ENCODE measurements at places on chromosomes 5 and 9. TPM values are rescaled to one million over a fixed set of nuclear protein-coding genes. Genes with fewer than 3 reads are reported as not detected.

DNA sequence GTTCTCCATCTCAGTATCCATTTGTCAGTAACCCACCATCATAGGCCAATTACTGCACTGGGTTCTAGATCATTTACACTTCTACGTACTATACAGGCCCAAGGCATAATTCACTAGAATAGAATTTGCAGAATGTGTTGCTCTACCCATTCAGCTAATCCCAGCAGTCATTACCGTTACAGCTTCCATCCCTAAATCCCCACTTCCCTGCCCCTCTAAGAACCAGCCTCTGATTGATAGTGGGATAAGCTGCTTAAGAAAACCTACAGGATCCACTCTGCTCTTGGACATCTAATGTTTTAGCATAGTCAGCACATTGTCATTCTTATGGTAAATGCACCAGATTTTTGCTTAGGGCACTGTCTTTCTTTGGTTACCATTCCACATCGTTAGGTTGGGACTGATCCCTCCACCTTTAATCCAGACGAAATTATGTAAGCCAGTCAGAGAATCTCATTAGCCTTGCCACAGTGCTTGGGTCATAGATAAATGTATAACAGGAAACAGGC lies 39.3 kb upstream of the CHD1 start:
- DNase-seq = no peak

GRCh38 chr5:78779262-78779661 lies 130.7 kb upstream of the LHFPL2 start:
- no peak for DNase-seq

- DNase-seq = no peak
Measured at GRCh38 chr9:133380734-133381133, 4.6 kb downstream of the STKLD1 start.

GRCh38 chr9:82574911-82575310 lies 488.0 kb downstream of the RASEF start:
- DNase-seq = no peak

GRCh38 chr9:112033237-112034215 lies 136.9 kb downstream of the UGCG start:
- no peak for DNase-seq

GRCh38 chr5:125257997-125258396 lies 511.6 kb upstream of the ZNF608 start:
- no peak for DNase-seq

DNA sequence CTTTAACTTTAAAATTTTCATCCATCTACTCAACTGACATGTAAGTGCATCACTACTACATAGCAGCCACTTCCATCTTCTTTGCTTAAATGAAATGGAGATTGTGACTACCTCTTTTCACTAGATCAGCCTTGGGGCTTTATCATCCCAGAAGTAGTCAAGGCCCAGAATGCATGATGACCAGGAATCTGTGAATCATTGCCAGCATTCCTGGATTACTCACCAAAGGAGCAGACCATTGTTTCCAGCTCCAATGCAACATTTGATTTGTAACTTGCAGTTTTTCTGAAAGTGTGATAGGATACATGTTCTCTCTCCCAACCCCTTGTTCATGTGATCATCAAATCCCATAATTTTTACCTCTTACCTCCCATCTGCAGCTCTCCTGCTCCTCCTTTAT lies 65.1 kb downstream of the PLPPR1 start:
- peak; percentile 69 for DNase-seq

- DNase-seq = no peak
Measured at GRCh38 chr9:95586326-95586725, 69.6 kb upstream of the PTCH1 start.

DNA sequence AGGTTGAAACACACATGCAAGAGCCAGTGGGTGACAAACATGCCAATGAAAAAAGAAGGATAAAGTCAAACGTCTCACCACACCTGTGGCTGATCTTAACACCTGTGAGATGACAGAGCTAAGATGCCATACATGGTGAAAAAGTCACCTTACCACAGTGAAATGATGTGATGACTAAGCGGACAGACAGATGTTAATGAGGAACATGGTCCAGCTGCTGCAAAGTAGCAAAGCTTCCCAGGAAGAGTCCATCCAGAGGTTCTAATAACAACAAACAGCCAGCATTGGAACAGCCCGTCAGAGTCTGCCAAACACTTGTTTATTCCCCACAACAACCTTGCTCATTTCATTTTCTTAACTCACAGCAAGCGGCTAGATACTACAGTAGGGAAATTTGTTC lies 1.9 kb downstream of the KIAA1191 start:
- no peak for DNase-seq

DNA sequence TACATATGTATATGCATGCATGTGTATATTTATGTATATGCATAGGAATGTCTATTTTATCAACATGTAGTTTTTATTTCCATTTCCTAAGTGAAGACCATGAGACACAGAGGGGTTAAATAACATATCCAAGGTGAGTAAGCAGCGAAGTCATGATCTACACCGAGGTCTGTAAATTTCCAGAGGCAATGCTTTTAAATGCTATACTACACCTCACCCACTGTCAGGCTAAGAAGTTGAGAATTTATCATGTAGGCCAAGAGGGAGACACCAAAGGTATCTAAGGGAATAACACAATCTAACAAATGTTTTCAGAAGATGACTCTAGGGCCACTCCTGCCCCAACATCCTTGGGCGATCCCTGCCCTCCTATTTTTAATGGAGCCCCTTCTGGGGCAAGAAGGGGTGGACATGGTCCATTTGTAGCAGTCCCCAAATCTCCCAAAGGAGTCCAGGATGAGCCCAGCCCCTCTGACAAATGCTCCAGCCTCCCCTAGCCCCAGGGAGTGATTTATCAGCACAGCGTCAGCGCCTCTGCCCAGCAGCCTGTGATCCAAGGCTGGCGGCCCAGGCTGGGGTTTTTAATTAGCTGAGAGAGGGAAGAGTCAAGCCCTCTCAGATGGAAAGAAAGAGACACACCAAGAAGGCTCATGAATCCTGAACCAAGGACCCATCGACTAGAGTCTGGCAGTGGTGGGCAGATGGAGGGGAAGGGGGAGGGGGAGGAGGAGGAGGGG lies 339.9 kb downstream of the ASTN2 start:
- DNase-seq = no peak

- DNase-seq = no peak
Measured at GRCh38 chr5:146448783-146449519, 1.8 kb downstream of the TCERG1 start.

DNA sequence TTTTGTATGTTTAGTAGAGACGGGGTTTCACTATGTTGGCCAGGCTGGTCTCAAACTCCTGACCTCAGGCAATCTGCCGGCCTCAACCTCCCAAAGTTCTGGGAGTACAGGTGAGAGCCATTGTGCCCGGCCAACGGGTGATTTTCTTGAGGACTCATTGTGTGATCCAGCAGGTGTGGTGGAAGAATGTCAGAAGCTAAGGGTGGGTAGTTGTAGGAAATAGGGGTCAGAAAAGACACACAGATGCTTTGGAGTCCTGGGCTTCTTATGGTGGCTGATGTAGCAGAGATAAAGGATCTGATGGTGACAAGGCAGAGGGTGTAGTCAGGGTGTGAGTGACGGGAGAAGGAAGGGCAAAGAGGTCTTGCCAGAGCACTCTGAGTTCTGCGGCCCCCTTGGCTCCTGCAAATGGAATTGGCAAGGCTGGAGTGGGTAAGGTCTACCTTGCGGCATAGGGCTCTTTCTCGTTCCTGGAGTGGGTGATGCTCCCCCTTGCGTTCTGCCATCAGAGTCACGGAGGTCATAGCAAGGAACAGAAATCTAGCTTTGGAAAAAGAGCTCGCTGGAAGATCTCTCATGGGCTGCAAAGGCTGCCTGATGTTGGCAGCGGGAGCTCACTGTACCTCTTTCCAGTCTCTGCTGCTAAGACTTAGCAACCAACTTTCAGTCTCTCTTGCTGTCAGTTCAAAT lies 97.2 kb downstream of the SREK1 start:
- DNase-seq = no peak

GRCh38 chr5:73921741-73922140 lies 295.7 kb downstream of the ARHGEF28 start:
- DNase-seq = no peak

DNA sequence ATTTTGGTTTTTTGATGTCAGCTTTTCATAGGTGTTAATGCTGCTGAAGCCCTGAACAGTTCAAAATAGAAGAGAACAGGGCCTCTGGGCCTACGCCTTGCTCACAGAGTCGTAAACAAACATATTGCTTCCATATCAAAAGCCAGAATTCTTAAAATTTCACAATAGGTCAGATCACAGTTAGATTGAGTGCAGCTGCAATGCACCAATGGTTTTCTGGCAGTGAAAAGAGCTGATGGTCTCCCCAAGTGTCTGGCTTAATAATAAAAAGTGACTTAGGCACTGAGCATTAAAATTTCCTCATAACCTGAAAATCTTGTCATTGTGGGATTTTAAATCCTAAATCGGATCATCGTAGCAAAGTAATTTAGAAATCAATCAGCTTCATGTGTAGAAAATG lies 493.0 kb downstream of the CAAP1 start:
- DNase-seq = no peak

- DNase-seq = no peak
Measured at GRCh38 chr5:142915813-142916424, 145.7 kb downstream of the ARHGAP26 start.

DNA sequence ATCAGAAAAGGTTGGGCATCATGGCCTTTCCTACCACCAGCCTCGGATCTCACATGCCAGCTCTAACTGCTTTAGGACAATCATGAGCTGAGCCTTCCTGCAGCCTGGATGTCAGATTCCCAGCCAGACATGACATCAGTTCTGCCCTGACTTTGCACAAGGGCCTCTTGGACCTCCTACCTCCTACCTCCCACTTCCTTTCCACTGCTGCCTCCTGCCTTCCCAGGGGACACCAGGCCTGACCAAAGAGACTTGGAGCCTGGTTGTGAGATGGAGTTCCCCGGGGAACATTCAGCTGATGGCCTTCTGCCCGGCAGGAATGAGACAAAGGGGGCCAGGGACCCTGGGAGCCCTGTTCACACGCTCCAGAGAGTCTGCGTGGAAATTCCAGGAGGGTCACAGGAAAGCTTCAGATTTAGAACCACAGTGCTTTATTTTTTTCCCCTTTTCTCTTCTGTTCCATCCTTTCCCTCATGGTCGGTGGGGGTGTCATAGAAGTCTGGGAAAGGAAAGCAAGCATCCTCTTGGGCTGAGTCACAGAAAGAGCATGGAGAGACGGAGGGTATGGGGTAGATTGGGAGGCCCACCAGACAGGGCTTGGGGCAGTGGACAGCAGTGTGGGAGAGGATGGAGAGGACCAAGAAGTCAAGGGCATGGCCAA lies 35.4 kb upstream of the IL17B start:
- no peak for DNase-seq

GRCh38 chr9:106880863-106881262 lies 17.9 kb downstream of the ZNF462 start:
- no peak for DNase-seq

DNA sequence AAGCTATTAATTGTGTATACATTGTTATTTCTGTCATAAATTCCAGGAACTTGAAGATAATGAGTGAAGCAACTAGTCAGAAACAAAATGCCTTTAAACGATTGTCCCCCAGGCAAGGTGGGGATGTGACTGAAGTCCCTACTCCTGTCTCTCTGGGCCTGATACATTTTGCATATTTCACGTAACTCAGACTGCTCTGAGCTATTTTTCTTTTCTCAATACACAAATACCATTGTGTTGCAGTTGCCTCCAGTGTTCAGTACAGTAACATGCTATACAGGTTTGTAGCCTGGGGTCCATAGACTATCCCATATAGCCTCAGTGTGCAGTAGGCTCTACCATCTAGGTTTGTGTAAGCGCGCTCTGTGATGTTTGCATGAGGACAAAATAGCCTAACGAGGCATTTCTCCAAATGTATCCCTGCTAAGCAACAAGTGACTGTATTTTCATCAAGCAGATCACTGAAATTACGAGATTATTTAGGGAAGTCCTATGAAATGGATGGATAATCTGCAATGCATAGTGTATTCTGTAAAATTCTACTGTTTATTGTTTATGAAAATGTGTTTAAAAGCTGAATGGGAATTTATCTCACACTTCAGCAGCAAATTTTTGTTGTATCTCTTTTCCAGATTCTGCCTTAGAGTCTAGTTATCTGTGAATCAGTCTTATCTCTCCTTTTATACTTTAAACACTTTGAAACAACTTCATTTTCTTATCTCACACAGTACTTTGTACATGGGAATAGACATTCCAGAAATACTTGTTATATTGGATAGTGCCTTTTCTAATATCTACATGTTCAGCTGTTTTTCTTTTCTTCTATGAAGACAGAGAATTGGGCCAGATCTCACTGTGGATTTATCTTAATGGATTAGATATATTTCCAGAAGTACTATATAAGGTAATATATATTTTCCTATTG lies 150.5 kb downstream of the CD180 start:
- DNase-seq = no peak

GRCh38 chr9:124776954-124777648 lies at the start of gene OLFML2A:
OLFML2A (plus strand) TSS chr9:124777133; CDS start chr9:124777271, 138 bp downstream.
- DNase-seq = no peak

- DNase-seq = no peak
Measured at GRCh38 chr9:404234-404633, 189.6 kb downstream of the DOCK8 start.

DNA sequence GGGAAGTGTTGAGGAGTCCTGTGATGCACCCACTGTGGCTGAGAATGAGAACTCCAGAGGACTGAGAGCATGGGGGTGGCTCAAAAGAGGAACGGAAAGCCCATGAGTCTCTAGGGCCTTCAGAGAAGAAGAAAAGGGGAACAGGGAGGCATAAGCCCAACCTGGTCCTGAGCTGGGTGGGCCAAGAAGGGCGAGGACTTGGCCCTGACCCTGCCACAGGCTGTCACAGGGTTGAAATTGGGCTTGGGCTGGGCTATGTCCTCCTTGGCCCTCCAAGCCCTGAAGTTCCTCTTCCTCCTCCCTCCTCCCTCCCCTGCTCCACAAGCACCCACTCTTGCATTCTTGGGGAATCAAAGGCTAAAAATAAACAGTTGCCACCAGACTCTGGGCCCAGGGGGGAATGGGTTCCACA lies 49.3 kb upstream of the PPARGC1B start:
- no peak for DNase-seq

GRCh38 chr5:127814588-127814973 lies 111.4 kb downstream of the CCDC192 start:
- no peak for DNase-seq

DNA sequence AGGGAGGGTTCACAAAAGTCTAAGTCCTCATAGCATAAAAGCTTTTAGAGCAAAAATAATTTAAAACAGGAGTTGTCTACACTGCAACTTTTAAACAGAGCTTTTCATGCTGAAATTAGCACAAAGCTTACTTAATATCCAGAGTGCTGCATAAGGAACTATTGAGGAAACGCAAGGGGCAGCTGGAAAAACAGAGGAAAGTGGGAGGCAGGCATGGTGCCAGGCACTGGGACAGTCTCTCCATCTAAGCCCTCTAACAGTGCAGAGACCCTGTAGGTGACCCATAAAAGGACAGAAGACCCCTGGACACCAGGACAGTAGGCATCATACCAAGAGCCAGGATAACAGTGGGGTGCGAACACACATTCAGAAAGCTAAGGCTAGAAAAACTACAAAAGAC lies 49.3 kb downstream of the ADAMTS12 start:
- DNase-seq = no peak

PDE6A gene
- not detected for total RNA-seq

NEK6 gene
- total RNA-seq = 38.0 TPM

CD74 gene
- total RNA-seq = 31.2 TPM

NME5 gene
- 1.0 TPM for total RNA-seq

RNF183 gene
- total RNA-seq = not detected

PDZD2 gene
- 1.8 TPM for total RNA-seq

LIFR gene
- total RNA-seq = 17.1 TPM

CMBL gene
- 2.2 TPM for total RNA-seq

CTSV gene
- total RNA-seq = 9.6 TPM

All from epithelial cell of proximal tubule (primary cell).